ENCODE measurements at places on chromosomes 7 and 10. TPM values are rescaled to one million over a fixed set of nuclear protein-coding genes. Genes with fewer than 3 reads are reported as not detected.
A peak's percentile ranks its signal among the peaks of the same experiment; 100 is the strongest.

DNA sequence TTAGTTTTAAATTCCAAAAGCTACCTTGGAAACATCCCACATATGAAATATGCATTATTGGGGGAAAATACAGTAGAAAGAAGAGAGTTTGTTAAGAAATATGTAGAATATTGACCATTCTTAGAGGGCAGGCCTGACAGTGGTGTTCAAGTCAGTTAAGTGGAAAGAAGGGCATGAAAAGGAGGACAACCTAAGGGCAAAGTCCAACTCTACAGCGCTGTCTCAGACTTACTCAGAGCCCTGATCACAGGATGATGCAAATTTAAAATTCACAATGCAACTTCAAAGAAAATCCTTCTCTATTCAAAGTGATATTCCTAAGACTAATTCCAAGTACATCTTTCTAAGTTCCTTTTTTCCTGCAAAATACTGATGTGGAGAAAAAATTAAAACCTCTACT, 139.1 kb upstream of the LRRTM3 start:
- no peak for DNase-seq

TMEM225B gene
- 2.8 TPM for total RNA-seq

RSBN1L gene
- total RNA-seq: 34.8 TPM

GRCh38 chr7:110800984-110801383, 289.9 kb upstream of the LRRN3 start:
- DNase-seq: no peak

- no peak for DNase-seq
Measured at GRCh38 chr7:79386688-79387422, 66.6 kb downstream of the MAGI2 start.

DNA sequence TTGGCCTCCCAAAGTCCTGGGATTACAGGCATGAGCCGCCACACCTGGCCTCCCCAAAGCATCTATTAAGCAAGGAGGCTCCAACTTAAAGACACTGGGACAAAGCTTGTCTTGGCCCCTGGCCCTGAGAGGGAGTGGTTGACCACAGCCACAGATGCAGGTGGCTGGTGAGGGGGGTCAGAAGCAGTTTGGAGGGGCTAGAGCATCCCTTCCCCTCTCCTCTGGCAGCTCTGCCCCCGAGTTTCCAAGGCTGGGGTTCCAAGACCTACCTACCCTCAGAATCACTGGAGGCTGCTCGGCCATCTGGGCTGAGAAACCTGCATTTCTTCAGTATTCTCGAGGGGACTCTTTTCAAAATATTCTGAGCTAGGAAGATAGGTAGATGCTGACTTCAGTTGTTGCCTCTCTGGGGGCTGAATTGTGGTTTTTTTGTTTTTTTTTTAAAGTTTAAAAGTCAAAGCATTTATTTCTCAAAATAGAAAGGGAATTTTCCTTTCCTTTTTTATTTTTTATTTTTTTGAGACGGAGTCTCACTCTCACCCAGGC, 32.6 kb downstream of the DDIT4 start:
- DNase-seq: no peak

GRCh38 chr10:103890194-103890658, 27.8 kb downstream of the STN1 start:
- DNase-seq: no peak

GRCh38 chr7:138374119-138374693, 85.9 kb upstream of the TRIM24 start:
- DNase-seq: no peak

- DNase-seq: no peak
Measured at GRCh38 chr10:43595739-43596298, 10.4 kb upstream of the ZNF485 start.

DNA sequence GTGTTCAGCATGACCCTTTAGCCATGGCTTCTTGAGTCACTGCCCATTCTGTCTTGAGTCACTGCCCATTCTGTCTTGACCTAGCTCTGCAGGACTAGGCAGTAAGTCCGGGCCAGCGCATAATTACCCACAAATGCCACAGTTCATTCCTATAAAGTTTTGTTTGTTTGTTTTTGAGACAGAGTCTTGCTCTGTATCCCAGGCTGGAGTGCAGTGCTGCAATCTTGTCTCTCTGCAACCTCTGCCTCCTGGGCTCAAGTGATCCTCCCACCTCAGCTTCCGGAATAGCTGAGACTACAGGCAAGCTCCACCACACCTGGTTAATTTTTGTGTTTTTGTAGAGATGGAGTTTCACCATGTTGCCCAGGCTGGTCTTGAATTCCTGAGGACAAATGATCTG, 32.7 kb upstream of the TARP start:
- no peak for DNase-seq

GRCh38 chr10:124588736-124589490, 127.3 kb downstream of the LHPP start:
- no peak for DNase-seq

SLC26A3 gene
- total RNA-seq: not detected

SPDYE1 gene
- not detected for total RNA-seq

GRCh38 chr7:108455551-108455997, 662 bp downstream of the NRCAM start:
- no peak for DNase-seq

ATRNL1 gene
- total RNA-seq: 0.34 TPM

DNA sequence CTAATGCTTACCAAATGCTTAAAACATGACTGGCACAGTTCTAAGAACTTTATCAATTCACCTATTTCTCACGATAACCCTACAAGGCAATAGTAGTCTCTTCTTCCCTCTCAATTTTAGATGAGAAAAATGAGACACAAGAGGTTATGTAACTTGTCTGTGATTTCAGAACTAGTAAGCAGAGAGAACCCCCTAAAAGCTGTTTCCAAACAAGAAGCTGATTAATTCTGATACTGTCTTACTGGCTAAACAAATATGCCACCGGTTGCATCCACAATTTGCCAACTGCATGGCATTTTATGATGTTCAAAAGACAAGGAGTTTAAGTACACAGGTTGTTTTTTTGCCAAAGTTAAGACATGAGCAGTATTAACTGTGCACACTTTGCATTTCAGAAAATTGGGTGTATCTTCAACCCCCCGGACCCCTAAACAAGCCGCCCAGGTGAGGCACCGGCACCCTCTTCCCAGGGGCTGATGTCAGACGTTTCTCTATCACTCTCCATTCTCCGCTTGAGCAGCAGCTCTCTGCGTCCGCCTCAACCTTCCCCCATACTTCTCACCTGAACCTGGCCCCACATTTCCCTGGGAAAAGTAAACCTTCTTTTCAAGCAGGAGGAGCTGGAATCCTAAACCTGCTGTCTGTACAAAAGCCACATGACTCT, 21.7 kb downstream of the RSU1 start:
- DNase-seq: no peak

CNPY1 gene
- not detected for total RNA-seq

GRCh38 chr7:37445064-37445723, 3.5 kb downstream of the ELMO1 start:
- peak; percentile 26 for DNase-seq

DNA sequence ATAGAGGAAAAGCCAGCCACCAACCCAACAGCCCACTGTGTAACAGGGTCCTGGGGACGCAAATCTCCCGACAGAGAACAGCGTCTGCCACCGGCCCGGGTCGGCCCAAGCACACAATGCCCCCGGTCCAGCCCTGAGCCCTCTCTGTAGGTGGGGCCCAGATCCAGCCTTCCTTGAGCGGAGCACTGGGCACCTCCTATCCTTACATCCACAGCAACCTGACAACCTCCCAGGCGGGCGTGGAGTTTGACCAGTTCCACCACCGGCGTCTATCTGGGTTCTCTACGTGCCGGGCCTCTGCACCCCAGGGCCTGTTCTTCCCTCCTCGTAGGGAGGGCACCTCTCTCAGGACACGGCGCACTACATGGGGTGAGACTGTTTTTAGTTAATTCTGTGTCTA, 109.0 kb downstream of the CYTH3 start:
- DNase-seq: peak; percentile 81

SPACDR gene
- not detected for total RNA-seq

DNA sequence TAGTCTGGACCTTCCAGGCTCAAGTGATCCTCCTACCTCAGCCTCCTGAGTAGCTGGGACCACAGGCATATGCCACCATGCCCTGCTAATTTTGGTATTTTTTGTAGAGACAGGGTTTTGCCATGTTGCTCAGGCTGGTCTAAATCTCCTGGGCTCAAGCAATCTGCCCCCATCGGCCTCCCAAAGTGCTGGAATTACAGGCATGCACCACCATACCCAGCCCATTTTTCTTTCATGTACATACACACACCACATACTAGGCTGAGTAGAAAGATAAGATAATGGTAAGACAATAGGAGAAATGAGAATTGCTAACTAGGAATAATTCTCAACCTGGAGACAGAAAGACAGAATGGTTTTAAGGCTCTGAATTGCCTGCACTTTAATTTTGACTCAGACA, 83.8 kb downstream of the CPEB3 start:
- no peak for DNase-seq

ACTL6B gene
- not detected for total RNA-seq

DNA sequence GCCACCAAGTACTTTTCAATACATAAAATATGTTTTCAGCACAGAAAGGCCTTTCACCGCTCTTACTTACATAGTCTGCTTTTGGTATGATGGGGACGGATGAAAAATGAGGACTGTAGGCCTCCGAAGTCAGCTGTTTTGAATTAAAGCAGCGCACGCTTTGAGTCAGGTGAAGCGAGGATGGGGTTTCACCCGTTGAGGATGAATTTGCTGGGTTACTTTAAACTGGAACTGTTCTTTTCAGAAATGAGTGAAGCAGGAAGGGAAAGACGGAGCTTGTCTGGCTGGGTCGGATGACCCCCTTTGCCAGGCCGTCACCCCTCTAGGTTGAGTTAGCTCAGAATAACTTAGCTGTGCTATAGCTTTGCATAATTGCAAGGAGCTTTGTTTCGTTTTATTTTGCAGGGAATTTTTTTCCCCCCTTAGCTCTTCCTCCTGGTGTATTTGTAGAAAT, 40.0 kb downstream of the CUX1 start:
- DNase-seq: no peak

- DNase-seq: no peak
Measured at GRCh38 chr7:86788948-86789347, 145.2 kb downstream of the GRM3 start.

AEBP1 gene
- total RNA-seq: 53.6 TPM

GRCh38 chr10:90141791-90142190, 440.4 kb downstream of the KIF20B start:
- DNase-seq: no peak

GRCh38 chr10:18659819-18660535, 746 bp downstream of the ARL5B start:
- no peak for DNase-seq

- DNase-seq: no peak
Measured at GRCh38 chr10:119543814-119544642, 1.5 kb upstream of the RGS10 start.

GRCh38 chr10:3074985-3075600, 7.7 kb downstream of the PFKP start:
- no peak for DNase-seq

- no peak for DNase-seq
Measured at GRCh38 chr7:13651167-13651566, 338.3 kb downstream of the ETV1 start.

DNA sequence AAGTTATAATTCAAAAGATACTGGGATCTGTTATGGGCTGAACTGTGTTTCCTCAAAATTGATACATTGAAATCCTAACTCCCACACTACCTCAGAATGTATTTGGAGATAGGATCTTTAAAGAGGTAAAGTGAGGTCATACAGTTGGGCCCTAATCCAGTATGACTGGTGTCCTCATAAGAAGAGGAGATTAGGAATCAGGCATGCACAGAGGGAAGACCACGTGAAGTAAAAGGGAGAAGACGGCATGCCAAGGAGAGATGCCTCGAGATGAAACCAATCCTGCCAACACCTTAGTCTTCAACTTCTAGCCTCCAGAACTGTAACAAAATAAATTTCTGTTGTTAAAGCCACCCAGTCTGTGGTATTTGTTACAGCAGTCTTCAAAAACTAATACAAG, 5.9 kb upstream of the CFAP69 start:
- no peak for DNase-seq

- DNase-seq: no peak
Measured at GRCh38 chr10:103551619-103552602, 58.4 kb downstream of the NEURL1 start.

- no peak for DNase-seq
Measured at GRCh38 chr7:86262781-86263180, 380.9 kb upstream of the GRM3 start.

DNA sequence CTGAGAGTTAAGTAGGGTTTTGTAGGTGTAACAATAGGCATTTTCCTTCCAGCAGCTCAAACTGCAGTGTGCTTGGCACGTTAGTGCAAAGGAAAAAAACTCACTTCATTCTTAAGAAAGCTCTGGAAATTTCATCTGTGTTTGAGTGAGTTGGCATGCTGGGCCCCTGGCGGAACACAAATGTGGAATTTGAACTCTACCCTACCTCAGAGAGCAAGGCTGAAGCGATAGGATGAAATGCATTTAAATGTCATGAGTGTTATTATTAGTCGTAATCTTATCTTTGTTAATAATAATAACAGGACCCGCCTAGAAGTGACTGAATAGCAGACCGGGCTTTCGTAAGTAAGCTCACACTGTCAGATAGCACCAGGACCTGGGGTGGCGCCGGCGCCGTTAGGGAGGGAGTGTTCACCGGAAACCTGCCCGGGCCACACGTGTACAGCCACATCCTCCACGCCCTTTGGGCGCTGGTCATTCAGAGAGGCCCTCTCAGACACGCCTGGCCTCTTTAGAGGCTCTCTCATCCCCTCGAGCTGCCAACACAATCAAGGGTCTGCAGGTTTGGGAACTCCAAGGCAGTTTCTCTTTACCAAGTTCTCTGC, 63.5 kb downstream of the GRK5 start:
- no peak for DNase-seq

CLRN3 gene
- total RNA-seq: not detected

TAS2R38 gene
- not detected for total RNA-seq

GRCh38 chr7:4460597-4460996, 221.5 kb upstream of the FOXK1 start:
- DNase-seq: no peak

OR2A12 gene
- total RNA-seq: not detected

GRCh38 chr7:143284591-143285469, at the start of gene TMEM139:
Gene TMEM139, plus strand, starts transcription at chr7:143284958. Its CDS starts 1,000 bp downstream, at chr7:143285958.
- no peak for DNase-seq

DNA sequence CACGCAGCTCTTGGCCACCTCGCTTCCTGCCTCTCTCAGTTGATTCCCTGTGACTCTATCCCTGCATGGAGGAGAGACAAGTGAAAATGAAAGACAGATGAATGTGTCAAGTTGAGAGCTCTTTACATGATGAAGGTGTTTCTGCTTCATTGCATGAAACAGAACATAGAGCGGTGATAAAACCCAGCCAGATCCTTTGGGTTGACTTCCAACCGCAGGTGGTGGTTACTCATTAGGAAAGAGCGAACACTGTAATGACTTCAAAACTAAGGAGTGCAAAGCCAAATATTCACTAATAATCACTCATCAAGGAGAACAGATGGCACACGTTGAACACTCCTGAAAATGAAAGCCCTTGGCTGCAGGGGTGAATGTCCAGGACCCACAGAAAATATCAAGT, 31.8 kb upstream of the WDR11 start:
- no peak for DNase-seq

GRCh38 chr10:36141856-36142560, 499.9 kb upstream of the FZD8 start:
- DNase-seq: no peak

FAS gene
- total RNA-seq: 19.7 TPM

PRR15 gene
- 0.58 TPM for total RNA-seq

AZGP1 gene
- 584 TPM for total RNA-seq

Measured in lower leg skin (tissue), 4 donors.